ENCODE measurements at places on chromosomes 3 and 15.

DNA sequence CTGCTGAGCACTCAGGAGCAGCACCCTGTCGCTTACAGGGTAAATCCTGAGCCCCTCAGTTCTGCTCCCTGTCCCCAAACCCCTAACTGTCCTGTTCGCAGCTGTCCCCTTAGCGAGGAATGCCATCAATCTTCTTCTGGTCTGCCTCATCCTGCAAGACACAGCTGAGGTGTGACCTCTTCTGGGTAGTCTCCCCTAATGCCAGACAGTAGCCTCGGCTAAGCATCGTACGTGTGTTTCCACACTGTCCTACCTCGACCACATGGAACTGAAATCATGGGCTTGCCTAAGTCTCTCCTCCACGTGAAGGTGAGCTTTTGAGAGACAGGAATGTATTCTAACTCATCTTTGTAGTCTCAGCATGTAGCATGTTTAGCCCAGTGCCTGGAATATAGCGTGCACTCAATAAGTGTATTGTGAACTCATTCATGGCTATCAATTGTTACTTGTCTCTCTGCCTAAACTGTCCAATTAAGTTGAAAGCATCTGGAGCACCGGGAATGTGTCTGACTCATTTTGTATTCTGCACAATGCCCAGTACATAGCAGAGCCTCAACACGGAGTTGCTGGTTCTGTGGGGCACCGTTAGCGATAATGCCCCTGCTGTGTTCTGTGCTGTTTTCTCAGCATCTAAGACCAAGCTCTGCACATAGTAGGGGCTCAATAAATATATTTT lies 90.2 kb downstream of the HES1 start:
- no peak overlapping the region for H3K27ac ChIP-seq
- no peaks in the 10 kb centered on the region for H3K27me3 ChIP-seq
- no peak overlapping the region for H3K4me3 ChIP-seq
- no peak for DNase-seq

GRCh38 chr3:194521510-194522260 lies 34.9 kb upstream of the ATP13A3 start:
- DNase-seq: no peak
- no peaks in the 10 kb centered on the region for H3K4me1 ChIP-seq
- H3K27me3 ChIP-seq: no peaks in the 10 kb centered on the region

DNA sequence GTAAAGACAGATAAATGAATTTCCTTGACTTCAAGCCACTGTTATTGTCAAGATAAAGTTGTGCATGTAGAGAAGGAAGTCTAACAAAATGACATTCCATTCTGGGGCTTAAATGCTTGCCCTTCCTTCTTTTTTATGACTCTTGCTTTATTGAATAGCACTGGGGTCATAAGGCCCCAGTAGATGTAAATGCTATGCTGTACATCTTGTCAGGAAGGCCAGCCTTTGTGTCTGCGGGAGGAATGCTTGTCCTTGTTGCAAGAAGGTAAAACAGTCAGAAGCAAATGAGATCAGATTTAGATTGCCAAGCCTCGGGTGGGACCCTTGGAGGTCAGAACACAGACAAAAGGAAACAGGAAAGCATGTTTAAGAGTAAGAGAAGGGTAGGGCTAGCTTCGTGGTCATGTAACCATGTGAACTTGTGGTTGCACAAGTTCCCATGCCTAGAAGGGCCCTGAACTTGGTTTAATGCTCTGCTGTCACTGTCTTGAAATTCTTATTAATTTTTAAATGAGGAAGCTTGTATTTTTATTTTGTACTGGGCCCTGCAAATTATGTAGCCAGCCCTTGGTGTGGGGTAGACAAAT lies 81.5 kb downstream of the PPM1L start:
- peak; percentile 67 for DNase-seq
- H3K4me3 ChIP-seq: peak overlapping the region; percentile 24
- H3K36me3 ChIP-seq: no peaks in the 10 kb centered on the region

- peak; percentile 16 for DNase-seq
- peaks cover 37% of the 10 kb centered on the region for H3K27me3 ChIP-seq
- H3K4me3 ChIP-seq: peak within 1 kb of the TSS; percentile 52
- H3K36me3 ChIP-seq: no peaks in the 10 kb centered on the region
- no peak within 1 kb of the TSS for H3K27ac ChIP-seq
Measured at GRCh38 chr15:79090487-79091203, at the start of gene RASGRF1. RASGRF1 (minus strand) TSS chr15:79090780; CDS start chr15:79090498, 282 bp downstream.

- no peak for DNase-seq
- H3K4me1 ChIP-seq: no peaks in the 10 kb centered on the region
- peaks cover 3% of the 10 kb centered on the region for H3K27me3 ChIP-seq
- H3K27ac ChIP-seq: no peak overlapping the region
Measured at GRCh38 chr15:93759629-93760028, 471.7 kb upstream of the MCTP2 start.

DNA sequence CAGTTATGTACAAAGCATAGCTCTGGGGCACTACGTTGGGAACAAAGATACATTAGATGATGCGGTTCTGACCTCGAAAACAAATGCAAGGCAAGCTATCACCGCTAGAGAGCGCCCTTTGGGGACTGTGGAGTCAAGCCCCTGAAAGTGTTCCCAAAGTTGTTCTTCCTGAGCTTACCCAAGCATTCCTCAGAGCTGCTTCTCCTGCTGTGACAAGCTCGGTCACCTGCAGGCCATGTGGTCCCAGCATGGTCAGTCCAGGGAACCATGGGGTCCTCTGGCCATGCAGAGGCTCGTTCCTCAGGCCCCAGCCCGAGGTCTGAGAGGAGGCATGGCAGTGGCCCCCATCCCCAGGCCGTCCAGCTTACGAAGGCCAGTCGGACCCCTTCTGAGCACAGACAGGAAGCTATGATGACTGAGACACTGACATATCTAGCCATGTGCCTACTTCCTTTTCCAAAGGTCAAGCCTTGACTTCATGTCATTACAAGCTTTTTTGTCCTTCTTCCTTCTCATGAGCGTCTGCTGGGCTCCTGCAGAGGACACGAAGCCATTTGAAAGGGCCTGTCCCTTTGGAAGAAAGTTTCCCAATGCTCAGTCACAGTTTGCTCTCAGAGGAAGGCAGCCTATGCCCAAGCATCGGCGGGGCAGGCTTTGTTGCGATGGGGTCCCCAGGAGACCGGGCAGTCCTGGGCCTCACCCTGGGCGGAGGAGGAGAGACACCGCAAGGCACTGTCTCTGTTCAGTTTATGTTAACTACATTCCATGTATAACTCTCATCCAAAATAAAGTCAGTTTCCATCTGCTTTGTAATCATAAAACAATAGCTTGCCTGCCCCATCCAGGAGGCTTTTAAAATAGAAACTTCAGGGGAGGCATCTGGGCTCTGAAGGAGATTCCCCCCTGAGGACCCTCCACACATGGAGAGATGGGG lies 79.3 kb downstream of the ATP10A start:
- H3K4me3 ChIP-seq: no peak overlapping the region
- H3K36me3 ChIP-seq: no peaks in the 10 kb centered on the region
- peak; percentile 42 for DNase-seq
- no peaks in the 10 kb centered on the region for H3K27me3 ChIP-seq

DNA sequence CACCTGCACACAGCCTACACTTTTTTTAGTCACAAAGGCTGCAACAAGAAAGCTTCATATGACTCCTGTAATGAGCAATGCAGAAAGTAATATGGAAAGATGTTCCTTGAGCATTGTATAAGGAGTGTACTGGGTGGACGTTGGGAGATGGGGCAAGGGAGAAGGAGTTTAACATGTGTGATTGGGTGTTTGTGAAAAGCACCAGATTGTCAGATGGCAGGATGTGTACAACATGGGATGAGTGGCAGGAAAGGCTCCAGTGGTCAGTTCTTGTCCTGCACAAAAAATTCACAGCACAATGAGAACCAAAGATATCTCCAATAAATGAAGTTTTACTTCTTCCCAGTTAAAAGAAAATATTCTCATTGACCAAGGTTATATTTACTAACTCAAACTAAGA lies 255.1 kb downstream of the EPHA3 start:
- no peaks in the 10 kb centered on the region for H3K27me3 ChIP-seq
- H3K4me3 ChIP-seq: no peak overlapping the region
- H3K27ac ChIP-seq: no peak overlapping the region
- H3K4me1 ChIP-seq: no peaks in the 10 kb centered on the region

- DNase-seq: peak; percentile 64
- no peak overlapping the region for H3K27ac ChIP-seq
- H3K36me3 ChIP-seq: no peaks in the 10 kb centered on the region
- H3K4me1 ChIP-seq: no peaks in the 10 kb centered on the region
- H3K4me3 ChIP-seq: no peak overlapping the region
Measured at GRCh38 chr3:10945683-10946287, 46.8 kb upstream of the SLC6A1 start.

GRCh38 chr15:32899126-32899596 lies 181.4 kb downstream of the GREM1 start:
- H3K36me3 ChIP-seq: no peaks in the 10 kb centered on the region
- H3K4me3 ChIP-seq: no peak overlapping the region
- no peaks in the 10 kb centered on the region for H3K4me1 ChIP-seq

GRCh38 chr3:48157202-48157840 lies 30.9 kb downstream of the CDC25A start:
- no peaks in the 10 kb centered on the region for H3K36me3 ChIP-seq
- no peak overlapping the region for H3K4me3 ChIP-seq
- H3K27me3 ChIP-seq: no peaks in the 10 kb centered on the region
- no peak overlapping the region for H3K27ac ChIP-seq
- no peaks in the 10 kb centered on the region for H3K4me1 ChIP-seq

GRCh38 chr15:78374436-78375393 lies 34.6 kb downstream of the CRABP1 start:
- no peaks in the 10 kb centered on the region for H3K36me3 ChIP-seq
- no peak overlapping the region for H3K4me3 ChIP-seq
- peaks cover 15% of the 10 kb centered on the region for H3K4me1 ChIP-seq

GRCh38 chr3:50961386-50961785 lies 286.7 kb downstream of the DOCK3 start:
- H3K27me3 ChIP-seq: no peaks in the 10 kb centered on the region
- H3K36me3 ChIP-seq: no peaks in the 10 kb centered on the region
- H3K4me1 ChIP-seq: peaks cover 11% of the 10 kb centered on the region
- H3K27ac ChIP-seq: no peak overlapping the region
